WTC11 (cell line): ENCODE measurements at places on chromosomes 6 and 20.

DNA sequence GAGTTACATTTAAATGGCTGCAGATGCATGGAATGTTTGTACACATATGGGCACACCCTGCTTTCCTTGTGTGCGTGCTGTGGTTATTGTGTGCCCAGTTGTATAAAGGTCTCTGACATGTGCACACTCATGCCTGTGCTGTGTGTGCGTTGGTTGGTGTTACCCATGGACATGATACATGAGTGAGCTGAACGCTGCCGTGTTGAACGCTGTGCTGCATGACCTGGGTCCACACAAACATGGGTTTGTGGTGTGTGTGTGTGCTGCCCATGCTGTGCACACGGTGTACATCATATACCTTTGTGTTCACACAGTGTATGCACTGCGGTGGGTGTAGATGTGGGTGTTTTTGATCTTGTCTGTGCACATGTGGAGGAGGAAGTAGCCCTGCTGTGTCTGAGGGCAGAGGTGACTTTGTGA, 54.4 kb downstream of the TOX2 start:
- no peak for DNase-seq

DNA sequence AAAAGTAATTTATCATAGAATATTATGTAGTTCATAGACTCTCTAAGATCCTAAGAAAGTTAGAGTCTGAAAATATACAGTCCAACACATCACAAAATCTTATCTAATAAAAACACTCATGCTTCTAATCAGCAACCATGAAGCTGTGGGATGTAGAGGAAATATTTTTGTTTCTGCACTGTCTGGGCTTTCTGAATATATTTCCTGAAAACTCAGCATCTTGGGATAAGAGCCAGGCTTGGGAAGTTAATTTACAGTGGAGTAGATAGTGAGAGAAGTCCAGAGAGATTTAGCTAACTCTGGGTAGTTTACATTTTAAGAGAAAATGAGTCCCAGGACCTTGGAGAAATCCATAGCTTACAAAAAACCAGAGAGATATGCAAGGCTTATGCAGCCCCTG, 150.4 kb upstream of the BMP5 start:
- DNase-seq, result no peak

- no peak for DNase-seq
These were observed 1164.5 kb upstream of the CITED2 start for GRCh38 chr6:140538926-140539325.

GRCh38 chr20:44354979-44355497, 461 bp upstream of the HNF4A start:
- DNase-seq, result no peak

GRCh38 chr6:166502453-166502852, 84.0 kb downstream of the RAMACL start:
- DNase-seq, result no peak

GRCh38 chr20:51439160-51439689, 103.3 kb downstream of the NFATC2 start:
- no peak for DNase-seq

- DNase-seq, result no peak
These were observed 150.8 kb upstream of the FLRT3 start for GRCh38 chr20:14488212-14488611.

DNA sequence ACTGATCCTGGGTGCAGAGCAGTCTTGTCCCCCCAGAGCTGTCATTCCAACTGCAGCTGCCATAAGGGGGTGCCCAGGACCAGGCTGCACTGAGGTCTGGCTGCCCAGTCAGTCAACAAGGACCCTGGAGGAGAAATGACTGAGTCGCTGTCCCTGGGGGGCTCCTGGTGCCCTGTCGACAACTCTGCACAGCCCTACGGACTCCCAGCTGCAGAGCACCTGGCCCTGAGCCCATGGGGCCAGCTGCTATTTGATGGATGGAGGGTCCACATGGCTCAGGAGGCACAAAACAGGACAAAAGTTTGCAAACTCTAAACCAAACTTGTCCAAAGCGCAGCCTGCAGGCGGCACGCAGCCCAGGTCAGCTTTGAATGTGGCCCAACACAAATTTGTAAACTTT, 46.3 kb upstream of the RPS6KA2 start:
- DNase-seq, result no peak

DNA sequence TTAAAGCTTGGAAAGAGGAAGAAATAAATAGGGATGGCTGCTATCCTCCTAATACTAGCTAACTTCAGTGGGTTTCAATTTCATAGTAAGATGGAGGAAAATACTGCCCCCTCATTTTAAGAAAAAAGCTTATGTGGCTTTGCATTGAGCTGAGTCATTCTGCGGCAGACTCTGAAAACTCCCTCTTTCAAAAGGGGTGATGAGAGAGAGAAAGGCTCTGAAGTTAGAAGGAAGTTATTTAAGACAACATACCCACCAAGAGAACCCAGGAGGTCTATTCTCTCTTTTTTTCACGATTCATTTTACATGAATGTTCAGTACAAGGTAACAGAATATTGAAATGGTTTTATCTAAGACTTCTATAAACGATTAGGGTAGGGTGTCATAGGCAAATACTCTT, 4.5 kb downstream of the PRDM13 start:
- DNase-seq, result no peak

- no peak for DNase-seq
These were observed 85.5 kb upstream of the HS3ST5 start for GRCh38 chr6:114428341-114428740.
